ENCODE measurements at places on chromosomes 12 and 14. TPM values are rescaled to one million over a fixed set of nuclear protein-coding genes. Genes with fewer than 3 reads are reported as not detected.

Gene MYF5
- total RNA-seq, result not detected

Gene CTSG
- not detected for total RNA-seq

Gene ASB2
- 0.65 TPM for total RNA-seq

Gene GNB3
- total RNA-seq, result 0.92 TPM

Gene BATF
- 2.1 TPM for total RNA-seq

Gene RERGL
- not detected for total RNA-seq

Gene FKBP11
- 12.8 TPM for total RNA-seq

Gene RHOJ
- total RNA-seq, result 0.21 TPM

Gene ACOT6
- total RNA-seq, result 0.28 TPM

Gene ERBB3
- total RNA-seq, result 36.5 TPM

Gene FLRT2
- 41.2 TPM for total RNA-seq

Gene ZNF26
- 8.7 TPM for total RNA-seq

Gene OVCH1
- total RNA-seq, result not detected

Gene MYH6
- not detected for total RNA-seq

Gene AMIGO2
- total RNA-seq, result 64.0 TPM

Gene GON7
- total RNA-seq, result 13.0 TPM

Gene PIWIL1
- 0.07 TPM for total RNA-seq

Gene FAIM2
- total RNA-seq, result not detected

Gene CLEC4C
- total RNA-seq, result not detected

Gene INHBE
- 0.21 TPM for total RNA-seq

Gene CFAP251
- 37.9 TPM for total RNA-seq

Gene SCN8A
- total RNA-seq, result under 0.01 TPM

Gene STON2
- 107 TPM for total RNA-seq

Gene SERPINA3
- total RNA-seq, result 3.5 TPM

Gene RASSF8
- total RNA-seq, result 7.6 TPM

Gene PRIMA1
- 0.07 TPM for total RNA-seq

Gene C12orf57
- total RNA-seq, result 166 TPM

Gene KLRC3
- 0.99 TPM for total RNA-seq

Gene IL22
- total RNA-seq, result not detected

Gene TAS2R7
- total RNA-seq, result not detected

Gene KRT82
- not detected for total RNA-seq

Gene DAO
- not detected for total RNA-seq

Gene OASL
- 0.51 TPM for total RNA-seq
